ENCODE measurements at places on chromosomes 2 and 18.

DNA sequence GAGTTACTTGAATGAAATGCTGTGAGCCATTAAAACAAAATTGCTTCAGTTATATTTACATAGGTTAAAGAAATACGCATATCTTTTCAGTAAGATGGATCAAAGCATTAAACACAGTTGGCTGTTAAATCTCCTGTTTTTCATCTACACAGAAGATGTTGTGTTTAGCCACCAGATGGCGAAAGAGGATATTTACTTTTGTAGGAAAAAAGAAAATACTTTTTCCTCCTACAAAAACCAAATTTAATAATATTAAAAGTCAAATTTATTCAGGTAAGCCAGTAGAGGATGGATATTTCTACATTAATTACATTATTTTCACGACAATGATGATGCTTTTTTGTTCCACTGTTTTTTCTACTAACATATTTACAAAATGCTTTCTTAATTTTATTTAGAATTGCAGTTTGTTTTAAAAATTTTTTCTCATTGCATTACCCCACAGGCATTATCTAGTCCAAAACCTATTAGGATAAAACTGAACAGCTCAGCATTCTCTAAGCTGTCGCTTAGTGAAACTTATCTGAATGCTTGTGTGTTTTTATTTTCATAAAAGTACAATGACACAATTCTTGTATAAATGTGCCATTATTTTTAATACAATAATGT, 173.7 kb downstream of the ASXL3 start:
- DNase-seq = no peak

DNA sequence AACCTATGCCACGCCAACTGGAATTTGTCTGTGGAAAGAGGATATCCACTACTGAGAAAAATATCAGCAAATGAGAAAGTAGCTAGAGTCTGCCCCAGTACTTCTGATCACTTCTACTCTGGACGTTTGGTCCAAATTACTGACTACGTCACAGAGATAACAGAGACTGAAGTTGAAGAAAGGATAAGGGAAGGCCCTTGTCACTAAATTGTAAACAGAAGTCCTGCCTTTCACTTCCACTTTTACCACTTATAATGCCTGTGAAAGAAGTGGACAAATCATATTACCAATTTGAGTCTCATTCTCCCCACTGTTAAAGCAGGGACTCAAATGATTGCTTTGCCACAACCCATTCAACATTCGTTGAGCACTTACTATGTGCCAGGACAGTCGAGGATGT, 173.9 kb upstream of the ERBB4 start:
- no peak for DNase-seq

GRCh38 chr2:8806885-8807704, 30.3 kb downstream of the KIDINS220 start:
- no peak for DNase-seq

- no peak for DNase-seq
These were observed 463 bp upstream of the DNAJB2 start for GRCh38 chr2:219278655-219279150.

- DNase-seq = no peak
These were observed 20.0 kb upstream of the CAVIN2 start for GRCh38 chr2:191866675-191867506.

DNA sequence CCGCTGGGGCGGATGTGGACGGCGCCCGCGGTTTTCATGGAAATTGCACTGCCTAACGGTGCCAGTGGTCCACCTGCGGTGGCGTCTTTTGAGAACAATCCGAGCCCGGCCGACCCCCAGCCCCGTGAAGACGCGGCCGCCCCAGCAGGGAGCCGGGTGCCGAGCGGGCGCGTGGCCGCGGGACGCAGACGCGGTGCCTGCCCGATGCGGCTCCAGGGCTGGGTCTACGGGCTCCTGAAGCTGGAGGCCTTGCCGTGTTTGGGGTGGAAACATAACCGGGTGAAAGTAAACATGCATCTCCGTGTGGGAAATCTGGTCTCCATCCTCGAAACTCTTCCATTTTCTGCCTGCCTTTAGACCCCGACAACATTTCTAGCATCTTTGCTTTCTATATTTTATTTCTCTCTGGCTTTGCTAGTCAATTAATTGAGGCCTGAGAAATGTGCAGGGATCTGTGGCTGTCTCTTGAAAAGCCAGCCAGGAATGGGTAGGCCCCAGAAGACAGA, 572 bp downstream of the INPP4A start:
- peak; percentile 33 for DNase-seq

- DNase-seq = no peak
These were observed 26.2 kb downstream of the NCOA1 start for GRCh38 chr2:24517247-24517646.

DNA sequence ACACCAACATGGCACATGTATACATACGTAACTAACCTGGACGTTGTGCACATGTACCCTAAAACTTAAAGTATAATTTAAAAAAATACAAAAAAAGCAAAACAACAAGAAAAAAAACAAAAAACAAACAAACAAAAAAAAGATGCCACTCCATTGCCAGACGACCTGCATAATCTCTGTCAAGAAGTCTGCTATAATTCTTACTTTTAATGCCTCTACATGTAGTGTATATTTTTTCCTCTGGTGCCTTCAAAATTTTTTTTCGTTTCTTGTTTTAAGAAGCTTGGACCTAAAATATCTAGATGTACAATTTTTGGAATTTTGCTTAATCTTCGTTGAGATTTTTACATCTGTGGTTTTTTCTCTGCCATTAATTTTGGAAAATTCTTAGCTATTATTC, 235.6 kb upstream of the ZNF521 start:
- DNase-seq = no peak

DNA sequence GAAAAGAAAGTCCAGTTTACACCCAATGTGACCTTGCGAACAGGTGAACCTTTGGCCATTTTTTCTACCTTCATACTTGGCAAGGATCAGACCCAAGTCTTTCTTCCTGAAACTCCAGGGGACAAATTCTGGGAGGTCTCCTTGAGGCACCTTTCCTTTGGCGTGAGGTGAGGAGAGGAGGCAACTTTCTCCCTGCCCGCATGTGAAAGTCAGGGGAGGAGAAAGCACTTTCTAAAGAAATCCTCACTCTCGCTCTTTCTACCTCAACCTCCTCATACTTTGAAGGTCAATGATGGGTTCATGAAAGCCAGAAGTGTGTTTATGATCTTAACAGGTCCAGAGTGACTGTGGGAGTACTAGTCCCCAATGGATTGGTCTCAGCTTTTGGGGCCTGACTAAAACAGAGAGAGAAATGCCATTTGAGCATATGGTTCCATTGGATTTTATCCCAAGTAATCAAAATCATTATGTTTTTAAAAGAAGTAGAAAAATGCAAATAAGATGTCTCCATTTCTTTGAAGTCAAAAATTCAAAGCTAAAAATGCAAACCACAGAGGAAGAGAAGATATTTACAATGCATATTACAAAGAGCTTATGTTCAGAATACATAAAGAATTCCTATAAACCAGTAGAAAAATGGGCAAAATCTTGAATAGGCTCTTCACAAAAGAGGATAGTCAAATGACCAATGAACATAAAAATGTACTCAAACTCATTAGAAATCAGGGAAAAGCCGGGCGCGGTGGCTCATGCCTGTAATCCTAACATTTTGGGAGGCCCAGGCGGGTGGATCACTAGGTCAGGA, 15.6 kb upstream of the PPM1B start:
- no peak for DNase-seq

GRCh38 chr2:102313025-102313424, 1.7 kb downstream of the IL1RL1 start:
- no peak for DNase-seq

- no peak for DNase-seq
These were observed 5.3 kb upstream of the NPPC start for GRCh38 chr2:231931481-231931915.

- no peak for DNase-seq
These were observed 70.9 kb downstream of the MAP3K20 start for GRCh38 chr2:173146590-173146989.

- DNase-seq = no peak
These were observed 162.6 kb downstream of the QPCT start for GRCh38 chr2:37507051-37507410.

DNA sequence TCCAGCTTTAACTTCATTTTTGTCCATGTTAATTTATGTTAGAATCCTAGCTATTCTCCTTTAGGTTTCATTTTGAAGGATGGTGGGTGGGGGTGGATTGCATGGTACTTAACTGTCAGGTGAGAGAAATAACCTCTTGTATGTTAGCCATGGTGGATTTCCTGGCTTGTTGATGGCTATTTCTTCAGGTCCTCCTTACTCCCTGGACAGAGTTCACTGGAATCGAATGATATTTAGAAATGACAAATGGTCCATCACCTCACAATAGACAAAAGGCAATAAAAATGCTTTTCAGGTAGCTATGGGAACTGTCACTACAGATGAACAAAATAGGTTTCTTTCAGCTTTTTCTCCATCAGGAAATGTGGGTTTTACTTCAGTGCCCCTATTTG, 91.7 kb downstream of the EML6 start:
- no peak for DNase-seq

DNA sequence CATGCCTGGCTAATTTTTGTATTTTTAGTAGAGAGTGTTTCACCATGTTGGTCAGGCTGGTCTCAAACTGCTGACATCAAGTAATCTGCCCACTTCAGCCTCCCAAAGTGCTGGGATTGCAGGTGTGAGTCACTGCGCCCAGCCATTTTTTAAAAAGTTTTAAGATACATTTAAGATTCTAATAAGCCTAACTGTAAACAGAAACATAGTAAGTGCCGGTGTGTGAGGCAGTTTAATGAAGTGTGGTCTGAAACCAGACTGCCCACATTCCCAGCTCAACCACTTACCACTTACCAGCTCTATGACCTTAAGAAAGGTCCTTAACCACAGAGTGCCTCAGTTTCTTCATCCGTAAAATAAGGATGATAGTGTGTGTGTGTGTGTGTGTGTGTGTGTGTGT, 42.4 kb downstream of the TMEM237 start:
- DNase-seq = no peak

GRCh38 chr2:42192652-42193566, 23.8 kb downstream of the EML4 start:
- DNase-seq = no peak

GRCh38 chr2:202025816-202026215, 7.8 kb upstream of the FZD7 start:
- no peak for DNase-seq

GRCh38 chr2:7405861-7406715, 488.9 kb downstream of the RNF144A start:
- no peak for DNase-seq

- DNase-seq = no peak
These were observed 76.3 kb downstream of the SOWAHC start for GRCh38 chr2:109690457-109690821.

GRCh38 chr2:240136671-240137292, 677 bp upstream of the COPS9 start:
- no peak for DNase-seq

DNA sequence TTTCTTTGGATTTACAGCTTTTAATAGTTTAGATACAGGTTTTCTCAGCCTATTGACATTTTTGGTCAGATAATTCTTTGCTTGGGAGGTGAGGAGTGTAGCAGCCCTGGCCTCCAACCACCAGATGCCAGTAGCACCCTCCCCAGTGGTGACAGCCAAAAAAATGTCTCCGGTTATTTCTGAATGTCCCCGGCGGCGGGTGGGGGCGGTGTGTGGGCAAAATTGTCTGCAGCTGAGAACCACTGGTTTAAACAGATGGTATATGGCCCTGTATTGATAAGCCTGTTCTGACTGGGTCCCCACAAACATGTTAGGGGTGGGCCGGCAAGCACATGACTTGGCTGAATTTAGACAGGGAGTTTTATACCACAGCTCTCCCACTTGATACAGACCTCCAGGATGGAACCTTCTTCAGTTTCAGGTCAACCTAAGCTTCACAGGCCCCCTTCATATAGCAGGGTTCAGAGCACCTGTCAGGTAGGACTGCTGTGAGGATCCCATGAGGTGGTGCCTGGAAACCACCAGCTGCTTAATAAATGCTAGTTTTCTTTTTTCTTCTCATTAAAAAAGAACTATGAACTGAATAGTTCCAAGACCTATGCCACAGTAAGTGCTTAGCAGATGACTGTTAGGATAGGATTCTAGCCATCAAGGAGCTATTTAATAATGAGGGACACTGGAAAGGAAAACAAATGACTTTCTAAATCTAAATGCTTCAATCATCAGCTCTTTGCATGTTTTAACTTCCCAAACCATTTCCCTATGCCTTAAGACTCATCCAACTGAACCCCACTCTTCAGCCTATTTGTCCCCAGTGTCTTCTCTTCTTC, 18.1 kb downstream of the LPIN2 start:
- peak; percentile 81 for DNase-seq

DNA sequence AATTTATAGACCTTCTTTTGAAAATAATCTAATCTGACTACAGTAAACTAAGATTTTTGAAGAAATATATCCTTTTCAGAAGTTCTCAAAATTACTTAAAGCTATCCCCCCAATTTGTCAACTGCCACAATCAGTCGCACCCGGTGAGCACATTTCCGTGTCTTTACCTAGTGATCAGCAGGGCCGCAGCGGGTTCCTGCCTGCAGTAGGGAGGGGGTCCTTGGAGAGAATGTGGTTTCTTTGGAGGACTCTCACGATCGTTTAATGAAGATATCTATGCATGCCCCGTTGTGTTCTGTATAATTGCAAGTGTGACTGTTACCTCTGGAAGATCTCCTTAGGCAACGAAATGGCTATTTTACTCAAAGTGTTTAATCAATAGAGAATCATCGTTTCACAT, 251.9 kb upstream of the RAB12 start:
- no peak for DNase-seq

DNA sequence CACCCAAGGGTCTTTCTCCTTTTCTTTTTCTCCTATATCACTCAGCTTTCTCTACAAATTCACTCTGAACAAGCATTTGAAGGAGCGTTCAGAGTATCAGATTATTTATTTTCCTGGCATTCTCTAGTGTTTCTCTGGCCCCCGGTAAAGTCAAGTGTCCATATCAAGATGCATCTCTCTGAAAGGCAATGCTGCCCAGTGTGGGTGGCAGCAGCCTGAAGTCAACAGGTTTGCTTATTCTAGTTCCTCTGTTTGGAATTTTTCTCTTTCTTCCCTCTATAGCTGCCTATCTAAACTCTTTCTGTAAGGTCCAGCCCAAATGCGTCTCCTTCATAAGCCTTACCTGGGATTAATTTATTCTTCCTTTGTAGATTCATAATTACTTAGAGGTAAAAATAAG, 526.2 kb upstream of the TNP1 start:
- DNase-seq = no peak

DNA sequence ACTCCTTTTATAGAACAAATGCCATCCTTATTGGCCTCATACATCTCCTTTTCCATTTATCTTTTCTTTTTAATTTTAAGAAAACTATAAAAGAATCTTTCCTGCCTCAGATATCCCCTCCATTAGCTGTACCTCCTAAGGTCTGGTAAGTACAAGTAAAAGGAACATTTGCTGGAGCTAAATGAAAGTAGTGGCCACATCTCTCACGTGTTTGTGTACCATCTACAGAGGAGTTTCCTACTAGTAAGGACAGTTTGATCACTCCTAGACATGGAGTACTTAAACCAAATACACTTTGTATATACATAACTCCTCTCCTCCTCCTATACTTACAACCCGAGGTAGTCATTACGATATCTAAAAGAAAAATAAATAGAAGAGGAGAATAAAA, 504.8 kb downstream of the LRRTM4 start:
- no peak for DNase-seq

- DNase-seq = no peak
These were observed 300.0 kb downstream of the PDE11A start for GRCh38 chr2:177772529-177772928.

GRCh38 chr18:63430526-63430925, 8.2 kb upstream of the VPS4B start:
- DNase-seq = no peak

GRCh38 chr18:57683470-57683869, 61.8 kb upstream of the NARS1 start:
- DNase-seq = no peak

- DNase-seq = no peak
These were observed 458.1 kb downstream of the BCL11A start for GRCh38 chr2:60095202-60095815.

- no peak for DNase-seq
These were observed 288.2 kb downstream of the NBAS start for GRCh38 chr2:15272942-15273341.

Data from activated T-cell treated with anti-CD3 and anti-CD28 coated beads, Interleukin-2, amount 50 U/mL, for 48 hours (primary cell).